ENCODE measurements at places on chromosomes 2 and 18. TPM values are rescaled to one million over a fixed set of nuclear protein-coding genes. Genes with fewer than 3 reads are reported as not detected.

DNA sequence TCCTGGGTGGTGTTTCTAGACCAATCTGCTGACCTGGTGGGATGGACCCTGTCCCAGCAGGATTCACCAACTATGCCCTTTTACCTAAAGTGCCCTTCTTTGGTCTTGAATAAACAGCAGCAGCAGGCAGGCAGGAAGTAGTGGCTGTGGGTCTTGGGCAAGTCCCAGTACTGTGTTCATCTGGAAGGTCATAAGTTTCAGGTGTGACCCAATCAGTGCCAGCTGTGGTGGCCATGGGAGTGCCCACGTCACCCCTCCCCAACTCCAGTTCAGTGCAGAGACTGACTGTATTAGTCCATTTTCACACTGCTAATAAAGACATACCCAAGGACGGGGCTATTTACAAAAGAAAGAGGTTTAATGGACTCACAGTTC is 148.3 kb upstream of the SRD5A2 start:
- H3K4me1 ChIP-seq, result no peaks in the 10 kb centered on the region
- no peak overlapping the region for H3K4me3 ChIP-seq
- DNase-seq, result no peak
- no peak overlapping the region for H3K27ac ChIP-seq
- no peaks in the 10 kb centered on the region for H3K27me3 ChIP-seq

DNA sequence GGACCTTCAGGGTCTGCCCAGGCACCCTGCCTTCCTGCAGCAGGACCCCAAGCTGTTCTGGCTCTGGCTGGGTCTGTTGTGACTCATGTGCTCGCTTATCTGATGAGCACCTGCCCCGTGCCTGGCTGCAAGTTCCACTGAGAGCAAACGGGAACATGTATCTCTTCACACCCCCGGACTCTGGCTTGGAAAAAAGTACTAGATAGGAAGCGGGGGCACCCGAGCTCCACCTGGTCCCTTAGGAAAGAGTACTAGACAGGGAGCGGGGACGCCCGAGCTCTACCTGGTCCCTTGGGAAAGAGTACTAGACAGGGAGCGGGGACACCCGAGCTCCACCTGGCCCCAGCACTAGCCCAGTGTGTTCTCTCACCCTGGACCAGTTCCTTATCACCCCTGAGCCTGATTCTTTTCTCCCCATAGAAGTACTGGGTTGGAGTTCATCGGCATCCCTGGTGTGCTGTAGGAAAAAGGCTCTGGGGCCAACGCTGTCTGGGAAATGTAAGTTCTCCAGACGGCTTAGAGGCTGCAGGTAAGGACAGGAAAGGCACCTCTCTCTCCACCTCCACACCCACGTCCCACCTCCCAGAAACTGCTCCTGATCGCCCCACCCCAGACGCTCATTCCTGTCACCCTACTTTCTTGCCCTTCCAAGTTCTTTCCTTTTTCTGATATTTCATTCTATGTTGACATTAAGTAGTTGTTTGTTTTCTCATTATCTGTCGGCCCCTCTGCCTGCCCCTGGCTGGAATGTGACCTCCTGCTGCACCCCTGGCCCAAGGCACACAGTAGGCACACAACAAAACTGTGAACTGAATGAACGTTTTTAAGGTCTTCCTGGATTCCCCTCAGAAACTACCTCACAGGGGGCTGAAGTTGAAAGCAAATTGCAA is 40.2 kb downstream of the HDAC4 start:
- peaks cover 13% of the 10 kb centered on the region for H3K36me3 ChIP-seq
- DNase-seq, result no peak
- H3K27me3 ChIP-seq, result no peaks in the 10 kb centered on the region
- no peak overlapping the region for H3K4me3 ChIP-seq

The PARD6G gene
- 0.26 TPM for total RNA-seq

The TSHZ1 gene
- total RNA-seq, result 11.4 TPM

DNA sequence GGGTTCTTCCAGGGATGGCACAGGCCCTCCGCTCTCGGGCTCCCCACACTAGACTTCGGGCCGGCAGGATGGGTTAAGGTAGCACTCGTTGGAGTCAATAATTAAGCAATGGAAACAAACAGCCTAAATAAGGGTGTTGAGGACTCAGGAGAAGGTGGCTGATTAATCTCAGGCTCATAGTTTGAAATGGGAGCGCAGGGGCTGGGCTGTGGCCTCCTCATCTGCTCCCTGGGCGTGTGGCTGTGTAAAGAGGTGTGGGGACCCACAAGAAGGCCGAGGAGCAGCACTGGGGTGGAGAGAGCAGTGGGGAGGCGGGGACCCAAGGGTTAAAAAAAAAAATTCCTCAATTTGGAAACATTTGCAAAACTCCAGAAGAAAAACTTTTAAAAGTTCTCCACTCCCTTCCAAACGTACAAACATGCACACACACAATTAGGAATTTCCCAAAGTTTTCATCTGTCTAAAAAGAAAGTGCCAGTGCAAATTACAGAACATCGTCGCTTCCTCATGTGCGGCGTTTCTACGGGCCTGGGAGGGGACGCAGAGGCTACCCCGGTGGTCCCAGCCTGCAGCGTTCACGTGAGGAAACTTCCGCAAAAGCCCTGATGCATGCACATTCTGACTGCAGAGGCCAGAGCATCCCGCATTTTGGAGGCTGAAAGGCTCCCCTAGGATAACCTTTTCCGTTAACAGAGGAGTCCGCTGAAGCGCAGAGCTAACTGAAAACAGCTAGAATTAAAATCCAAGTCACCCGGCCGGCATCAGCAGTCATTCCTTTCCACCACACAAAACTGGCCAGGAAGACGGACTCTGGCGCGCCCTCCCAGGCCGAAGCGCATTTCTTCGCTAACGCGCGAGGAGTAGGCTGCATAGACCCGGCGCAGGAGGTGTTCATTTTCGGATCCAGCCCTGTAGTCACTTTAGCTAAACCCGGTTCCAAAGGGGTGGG is 1.0 kb upstream of the TUBB6 start:
- H3K27ac ChIP-seq, result no peak overlapping the region
- no peak for DNase-seq
- peaks cover 62% of the 10 kb centered on the region for H3K27me3 ChIP-seq
- H3K36me3 ChIP-seq, result peaks cover 14% of the 10 kb centered on the region
- H3K4me3 ChIP-seq, result peak overlapping the region; percentile 72

The PRKAG3 gene
- total RNA-seq, result not detected

DNA sequence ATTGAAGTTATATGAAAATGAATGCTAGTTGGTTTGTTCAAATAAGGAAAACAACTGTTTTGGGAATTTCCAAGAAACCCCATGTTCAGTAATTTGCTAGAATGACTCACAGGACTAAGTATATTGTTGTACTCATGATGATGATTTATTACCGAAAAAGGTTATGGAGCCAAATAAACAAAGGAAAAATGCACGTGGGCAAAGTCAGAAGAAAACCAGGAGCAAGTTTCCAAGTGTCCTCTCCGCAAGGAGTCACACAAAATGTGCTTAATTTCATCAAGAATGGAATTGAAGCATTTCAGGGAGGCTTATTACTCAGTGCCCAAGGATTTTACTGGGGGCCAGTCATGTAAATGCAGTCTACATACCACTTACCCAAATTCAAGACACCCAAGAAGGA is 1652.4 kb upstream of the TMEFF2 start:
- H3K27me3 ChIP-seq, result no peaks in the 10 kb centered on the region
- no peaks in the 10 kb centered on the region for H3K36me3 ChIP-seq
- H3K4me1 ChIP-seq, result no peaks in the 10 kb centered on the region
- no peak overlapping the region for H3K4me3 ChIP-seq
- DNase-seq, result no peak

The PREB gene
- 63.3 TPM for total RNA-seq

DNA sequence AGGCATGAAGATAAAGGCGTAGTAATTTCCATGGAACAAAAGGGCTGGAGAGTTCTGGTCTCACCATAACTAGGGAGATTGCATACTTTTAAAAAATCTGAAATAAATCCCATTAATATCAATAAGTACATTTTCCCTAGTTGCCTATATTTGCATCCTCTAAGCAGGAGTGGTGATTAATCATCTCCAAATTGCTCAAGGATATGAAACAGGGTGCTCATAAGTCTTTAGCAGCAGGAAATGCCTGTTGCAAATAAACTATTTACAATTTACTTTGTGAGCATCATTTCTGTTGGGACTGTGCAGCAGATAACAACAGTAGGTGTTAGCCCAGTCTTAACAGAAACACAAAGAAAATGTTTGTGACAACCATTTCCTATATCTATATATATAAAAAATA is 92.4 kb upstream of the TMEM178A start:
- H3K4me3 ChIP-seq, result no peak overlapping the region
- no peaks in the 10 kb centered on the region for H3K36me3 ChIP-seq
- H3K4me1 ChIP-seq, result no peaks in the 10 kb centered on the region
- H3K27me3 ChIP-seq, result no peaks in the 10 kb centered on the region

The DNAH7 gene
- total RNA-seq, result not detected

The CRYGD gene
- total RNA-seq, result not detected

DNA sequence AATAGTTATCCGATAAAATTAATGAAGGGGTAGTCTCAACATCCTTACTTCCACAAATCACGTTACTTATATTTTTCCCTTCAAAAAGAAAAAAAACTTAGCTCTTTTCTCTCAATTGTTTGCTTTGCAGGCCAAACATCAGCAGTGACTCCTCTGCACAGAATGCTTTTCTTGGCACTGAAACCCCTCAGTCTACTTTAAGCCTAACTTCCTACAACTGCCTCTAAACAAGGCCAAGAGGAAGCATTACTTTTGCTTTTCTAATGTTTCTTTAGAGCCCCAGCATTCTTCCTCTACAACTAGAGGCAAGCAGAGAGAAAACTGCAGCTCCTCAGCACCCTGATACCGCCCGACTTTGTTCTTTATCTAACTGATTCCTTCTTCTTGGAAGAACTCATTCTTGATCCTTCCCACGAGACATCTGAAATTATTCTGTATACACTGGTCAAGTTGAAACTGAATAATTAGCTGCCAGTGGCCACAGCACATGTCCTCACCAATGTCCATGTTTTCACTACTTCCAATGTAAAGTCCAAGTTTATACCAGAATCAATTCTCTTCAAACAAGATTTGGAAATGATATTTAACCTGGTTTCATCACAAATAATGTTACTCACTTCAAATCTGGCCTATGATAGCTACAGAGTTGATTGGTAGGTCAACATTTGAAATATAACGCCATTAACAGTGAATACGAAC is 55.3 kb downstream of the DTNB start:
- H3K27me3 ChIP-seq, result no peaks in the 10 kb centered on the region
- no peak overlapping the region for H3K4me3 ChIP-seq
- no peak overlapping the region for H3K27ac ChIP-seq

- peaks cover 11% of the 10 kb centered on the region for H3K4me1 ChIP-seq
- H3K27me3 ChIP-seq, result no peaks in the 10 kb centered on the region
- no peak overlapping the region for H3K4me3 ChIP-seq
- H3K27ac ChIP-seq, result no peak overlapping the region
- H3K36me3 ChIP-seq, result peaks cover 97% of the 10 kb centered on the region
These were observed 6.8 kb downstream of the ZNF397 start for GRCh38 chr18:35247412-35248249.

GRCh38 chr18:74110976-74111375 is 36.7 kb downstream of the FBXO15 start:
- no peaks in the 10 kb centered on the region for H3K27me3 ChIP-seq
- H3K27ac ChIP-seq, result no peak overlapping the region
- DNase-seq, result no peak
- H3K4me1 ChIP-seq, result peaks cover 28% of the 10 kb centered on the region
- peaks cover 28% of the 10 kb centered on the region for H3K36me3 ChIP-seq

- peaks cover 55% of the 10 kb centered on the region for H3K4me1 ChIP-seq
- no peak overlapping the region for H3K27ac ChIP-seq
- no peak for DNase-seq
- no peaks in the 10 kb centered on the region for H3K27me3 ChIP-seq
- peak overlapping the region; percentile 95 for H3K4me3 ChIP-seq
These were observed 2.1 kb downstream of the ATL2 start for GRCh38 chr2:38374984-38375383.

DNA sequence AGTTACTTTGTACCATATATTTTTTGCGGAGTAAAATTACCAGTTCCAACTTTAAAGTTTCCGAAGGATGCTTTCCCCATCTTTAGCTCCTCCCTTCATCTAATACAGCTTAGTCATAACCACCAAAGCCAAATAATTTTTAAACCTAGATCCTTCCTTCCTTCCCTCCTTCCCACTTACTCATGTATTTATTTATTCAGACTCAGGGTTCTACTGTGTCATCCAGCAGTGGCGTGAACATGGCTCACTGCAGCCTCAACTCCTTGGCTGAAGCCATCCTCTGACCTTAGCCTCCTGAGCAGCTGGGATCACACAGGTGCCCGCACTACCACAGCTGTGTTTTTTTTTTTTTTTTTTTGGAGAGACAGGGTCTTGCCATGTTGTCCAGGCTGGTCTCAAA is 4.4 kb downstream of the LPIN2 start:
- DNase-seq, result no peak
- H3K27me3 ChIP-seq, result no peaks in the 10 kb centered on the region
- no peak overlapping the region for H3K4me3 ChIP-seq
- H3K4me1 ChIP-seq, result peaks cover 51% of the 10 kb centered on the region

The TDRD15 gene
- total RNA-seq, result not detected

The CCDC85A gene
- not detected for total RNA-seq

- H3K36me3 ChIP-seq, result no peaks in the 10 kb centered on the region
- no peak overlapping the region for H3K4me3 ChIP-seq
These were observed 43.4 kb upstream of the SMAD7 start for GRCh38 chr18:48994044-48994651.

DNA sequence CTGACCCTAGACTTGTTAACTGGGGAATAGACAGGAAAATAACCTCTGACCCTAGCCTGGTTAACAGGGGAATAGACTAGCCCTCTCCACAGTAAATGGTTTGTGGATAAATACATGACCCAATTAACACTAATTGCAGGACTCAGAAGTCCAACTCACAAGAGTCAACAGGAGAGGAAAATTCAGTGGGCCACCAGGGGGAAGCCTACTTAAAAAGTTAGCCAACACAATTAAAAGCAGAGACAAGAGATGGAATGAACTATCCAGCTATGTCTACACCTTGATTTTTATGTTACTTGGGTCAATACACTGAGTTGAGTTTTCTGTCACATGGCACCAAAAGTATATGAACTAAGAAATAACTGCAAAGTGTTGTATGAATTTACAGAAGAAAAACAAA is 158.8 kb upstream of the SLC39A10 start:
- peak; percentile 21 for DNase-seq
- H3K36me3 ChIP-seq, result peaks cover 5% of the 10 kb centered on the region
- H3K27me3 ChIP-seq, result no peaks in the 10 kb centered on the region
- H3K4me1 ChIP-seq, result peaks cover 26% of the 10 kb centered on the region
- no peak overlapping the region for H3K4me3 ChIP-seq

DNA sequence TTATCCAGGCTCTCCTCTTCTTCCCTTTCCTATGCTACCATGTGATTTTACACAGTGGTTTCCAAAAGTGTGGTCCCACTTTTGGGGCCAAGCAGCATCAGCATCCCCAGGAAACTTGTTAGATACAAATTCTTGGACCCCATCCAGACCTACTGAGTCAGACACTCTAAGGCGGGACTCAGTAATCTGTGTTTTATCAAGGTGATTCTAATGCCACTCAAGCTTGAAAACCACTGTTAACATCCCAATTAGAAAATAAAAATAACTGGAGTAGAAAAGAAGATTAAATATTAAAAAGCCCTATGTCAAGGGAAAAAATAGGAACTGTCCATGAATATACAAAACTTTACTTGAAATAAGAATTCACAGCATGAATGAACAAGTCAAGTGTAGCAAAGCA is 10.8 kb downstream of the DSG2 start:
- H3K4me1 ChIP-seq, result no peaks in the 10 kb centered on the region
- no peak overlapping the region for H3K27ac ChIP-seq
- DNase-seq, result no peak
- peaks cover 12% of the 10 kb centered on the region for H3K27me3 ChIP-seq
- H3K4me3 ChIP-seq, result no peak overlapping the region

- peaks cover 4% of the 10 kb centered on the region for H3K4me1 ChIP-seq
- H3K27me3 ChIP-seq, result no peaks in the 10 kb centered on the region
- peaks cover 22% of the 10 kb centered on the region for H3K36me3 ChIP-seq
- no peak overlapping the region for H3K4me3 ChIP-seq
- DNase-seq, result no peak
These were observed 209.6 kb downstream of the STK39 start for GRCh38 chr2:168037778-168038177.

The RPRM gene
- not detected for total RNA-seq

The RNF152 gene
- 0.42 TPM for total RNA-seq
